ENCODE measurements at places on chromosomes 6 and 20.

DNA sequence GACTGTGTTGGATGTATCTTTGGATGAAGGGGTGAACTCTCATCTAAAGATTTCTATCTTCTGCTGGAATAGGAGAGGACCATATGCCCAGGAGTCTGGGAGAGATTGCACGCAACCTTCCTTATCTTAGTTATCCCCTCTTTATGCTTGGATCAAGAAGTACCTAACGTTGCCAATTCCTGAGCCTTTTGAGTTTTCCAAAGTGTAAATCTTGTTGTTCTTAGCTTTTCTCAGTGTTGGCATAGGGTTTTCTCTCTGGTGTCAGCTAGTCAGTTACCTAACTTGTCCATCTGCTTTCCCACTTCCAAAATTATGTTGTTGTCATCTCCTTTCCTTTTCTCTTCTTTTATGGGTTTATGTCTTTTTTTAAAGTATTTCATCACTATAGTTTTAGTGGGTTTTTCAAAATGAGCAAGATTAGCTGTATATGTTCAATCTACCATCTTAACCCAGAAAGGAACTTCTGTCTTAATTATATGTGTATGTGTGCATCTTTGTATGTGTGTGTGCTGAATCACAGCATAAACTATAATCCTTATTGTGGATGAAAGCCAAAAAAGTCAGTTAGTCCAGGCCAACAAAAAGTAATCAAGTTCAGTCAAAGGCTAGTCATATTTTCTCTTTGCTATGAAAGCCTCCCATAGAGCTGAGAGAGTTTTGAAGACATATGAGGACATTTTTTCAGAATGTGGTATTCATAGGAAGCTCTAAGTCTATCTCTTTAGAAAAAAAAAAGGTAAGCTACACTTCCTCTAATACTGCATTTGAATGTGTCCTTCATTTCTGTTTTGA, 72.1 kb downstream of the KHDC1L start:
- H3K4me3 ChIP-seq: no peak overlapping the region
- H3K36me3 ChIP-seq: no peaks in the 10 kb centered on the region
- no peak overlapping the region for H3K27ac ChIP-seq
- DNase-seq: no peak
- H3K4me1 ChIP-seq: no peaks in the 10 kb centered on the region

DNA sequence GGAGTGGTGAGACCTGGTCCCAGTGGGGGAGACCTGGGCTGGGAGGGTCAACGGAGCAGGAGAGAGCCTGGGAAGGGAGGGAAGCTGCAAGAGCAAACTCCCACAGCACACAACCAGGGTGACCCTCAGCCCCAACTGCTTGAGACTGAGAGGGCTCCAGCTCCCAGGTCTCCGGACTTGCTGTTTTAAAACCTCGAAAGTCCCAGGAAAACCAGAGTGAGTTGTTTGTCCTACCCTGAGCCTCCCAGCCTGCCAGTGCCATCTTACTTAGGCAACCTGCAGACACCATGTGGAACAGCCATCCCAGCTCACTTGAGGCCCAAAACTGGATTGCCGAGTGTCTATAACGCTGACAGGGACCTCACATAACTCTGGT, 4.8 kb upstream of the NTSR1 start:
- peaks cover 9% of the 10 kb centered on the region for H3K27me3 ChIP-seq
- 0 out of 2 replicates have a peak, but pooled peaks cover 3% of the 10 kb centered on the region for H3K4me1 ChIP-seq
- no peak for DNase-seq
- H3K27ac ChIP-seq: no peak overlapping the region
- no peak overlapping the region for H3K4me3 ChIP-seq

DNA sequence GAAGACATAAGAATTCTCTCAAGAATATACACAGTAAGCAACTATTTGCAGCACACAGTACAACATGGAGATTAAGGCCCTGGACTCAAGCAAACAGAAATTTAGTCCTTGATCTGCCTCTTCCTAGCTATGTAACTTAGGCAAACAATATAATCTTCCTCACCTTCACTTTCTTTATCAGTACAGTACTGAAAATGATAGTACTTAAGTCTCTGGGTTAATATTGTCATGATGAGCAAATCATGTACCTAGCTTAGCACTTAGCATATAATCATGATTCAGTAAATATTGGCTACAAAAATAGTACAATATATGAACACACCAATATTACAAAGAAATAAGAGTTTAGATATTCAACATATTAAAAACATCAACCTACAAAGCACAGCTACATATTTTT, 320.5 kb downstream of the HACE1 start:
- no peak overlapping the region for H3K27ac ChIP-seq
- H3K27me3 ChIP-seq: no peaks in the 10 kb centered on the region
- H3K4me3 ChIP-seq: no peak overlapping the region
- H3K36me3 ChIP-seq: no peaks in the 10 kb centered on the region
- DNase-seq: no peak
- H3K4me1 ChIP-seq: peaks cover 3% of the 10 kb centered on the region

GRCh38 chr6:25359891-25360290, 80.7 kb downstream of the CARMIL1 start:
- H3K36me3 ChIP-seq: no peaks in the 10 kb centered on the region
- no peaks in the 10 kb centered on the region for H3K27me3 ChIP-seq
- no peak for DNase-seq

DNA sequence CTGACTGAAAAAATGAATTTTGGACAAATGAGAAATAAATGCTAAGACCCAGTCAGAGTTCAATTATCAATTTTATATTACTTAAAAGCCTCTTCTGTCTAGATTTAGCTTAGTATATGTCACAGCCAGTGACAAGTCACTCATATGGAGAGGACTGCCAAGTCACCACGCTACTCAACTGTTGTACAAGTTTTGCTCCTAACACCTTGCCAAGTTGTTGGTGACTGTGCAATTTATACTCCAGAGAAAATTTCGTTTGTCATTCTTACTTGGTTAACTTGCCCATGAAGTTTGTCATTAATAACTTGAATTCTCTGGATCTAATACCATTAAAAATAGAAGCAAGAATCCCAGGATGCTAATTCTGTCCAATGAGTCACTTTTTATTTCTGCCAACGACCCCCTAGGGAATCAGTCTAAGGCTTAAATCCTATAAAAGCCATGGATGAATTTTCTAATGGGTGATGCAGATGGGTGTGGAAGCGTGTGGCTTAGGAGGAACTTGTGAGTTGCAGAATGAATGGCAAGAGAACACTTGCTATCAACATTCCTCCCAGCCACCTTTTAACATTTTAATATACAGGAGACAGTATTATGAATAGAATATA, 30.4 kb upstream of the FBXO30 start:
- H3K27ac ChIP-seq: no peak overlapping the region
- H3K4me3 ChIP-seq: no peak overlapping the region
- H3K27me3 ChIP-seq: no peaks in the 10 kb centered on the region
- no peaks in the 10 kb centered on the region for H3K36me3 ChIP-seq
- peaks cover 3% of the 10 kb centered on the region for H3K4me1 ChIP-seq
- no peak for DNase-seq

DNA sequence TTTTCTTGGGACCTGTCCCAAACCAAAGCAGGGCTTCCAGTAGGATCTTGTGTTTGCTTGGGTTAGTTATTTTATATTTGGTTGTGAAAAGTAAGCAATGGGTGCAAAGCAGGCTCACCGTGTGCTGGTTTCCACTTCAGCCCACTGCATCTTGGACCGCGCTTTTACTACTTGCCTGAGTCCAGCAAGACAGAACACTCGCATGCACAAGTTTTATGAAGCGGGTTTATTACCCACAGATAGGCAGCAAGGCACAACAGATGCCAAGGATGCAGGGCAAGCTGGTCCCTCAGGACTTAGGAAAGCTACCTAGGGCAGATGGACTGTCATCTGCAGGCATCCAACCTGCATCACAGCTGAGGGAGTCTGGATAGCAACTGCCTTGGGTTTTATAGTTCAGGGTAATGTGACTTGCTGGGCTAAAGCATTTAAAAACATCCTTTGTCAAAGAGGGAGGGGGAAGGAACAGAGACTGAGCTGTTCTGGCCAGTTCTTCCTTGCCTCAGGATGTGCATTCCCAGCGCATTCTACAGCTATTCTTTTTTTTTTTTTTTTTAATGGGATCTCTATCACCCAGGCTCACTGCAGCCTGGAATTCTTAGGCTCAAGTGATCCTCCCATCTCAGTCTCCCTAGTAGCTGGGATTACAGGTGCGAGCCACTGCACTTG, 18.5 kb downstream of the CITED2 start:
- DNase-seq: no peak
- no peaks in the 10 kb centered on the region for H3K36me3 ChIP-seq
- H3K4me3 ChIP-seq: no peak overlapping the region
- H3K27me3 ChIP-seq: no peaks in the 10 kb centered on the region

GRCh38 chr6:147281895-147282565, 77.8 kb downstream of the STXBP5 start:
- no peaks in the 10 kb centered on the region for H3K4me1 ChIP-seq
- no peak overlapping the region for H3K27ac ChIP-seq
- peaks cover 29% of the 10 kb centered on the region for H3K36me3 ChIP-seq
- no peak for DNase-seq

DNA sequence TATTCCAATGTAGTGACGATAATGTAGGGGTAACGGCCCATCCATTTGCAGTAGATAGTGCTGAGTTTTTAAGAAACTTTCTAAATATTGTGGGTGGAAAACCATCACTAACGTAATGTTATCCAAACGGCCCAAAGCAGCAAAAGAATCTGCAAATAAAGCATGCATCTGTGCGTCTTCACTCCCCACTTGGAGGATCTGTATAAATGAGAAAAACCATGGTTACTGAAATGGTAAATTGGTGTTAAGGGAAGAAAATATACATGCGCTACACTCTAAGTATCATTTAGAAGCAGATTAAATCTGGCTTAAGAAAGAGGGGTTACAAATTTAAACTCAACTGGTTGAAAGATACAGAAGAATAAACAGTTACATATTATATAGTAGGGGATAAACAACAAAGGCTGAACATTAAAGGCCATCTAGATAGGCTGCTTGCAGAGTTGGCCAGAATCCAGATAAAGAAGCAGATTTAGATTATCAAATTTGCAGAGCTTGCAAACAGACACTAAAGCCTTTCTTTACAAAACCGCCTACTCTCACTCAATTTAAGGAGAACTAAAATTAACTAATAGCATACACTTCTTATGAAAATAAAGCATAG, 93.3 kb downstream of the SESN1 start:
- H3K27me3 ChIP-seq: no peaks in the 10 kb centered on the region
- no peak overlapping the region for H3K27ac ChIP-seq
- DNase-seq: no peak
- H3K4me1 ChIP-seq: peaks cover 12% of the 10 kb centered on the region
- H3K36me3 ChIP-seq: peaks cover 25% of the 10 kb centered on the region

GRCh38 chr6:110270165-110270564, 88.0 kb downstream of the METTL24 start:
- H3K4me1 ChIP-seq: peaks cover 26% of the 10 kb centered on the region
- H3K36me3 ChIP-seq: no peaks in the 10 kb centered on the region
- no peaks in the 10 kb centered on the region for H3K27me3 ChIP-seq
- peak overlapping the region; percentile 87 for H3K27ac ChIP-seq
- peak overlapping the region; percentile 35 for H3K4me3 ChIP-seq

DNA sequence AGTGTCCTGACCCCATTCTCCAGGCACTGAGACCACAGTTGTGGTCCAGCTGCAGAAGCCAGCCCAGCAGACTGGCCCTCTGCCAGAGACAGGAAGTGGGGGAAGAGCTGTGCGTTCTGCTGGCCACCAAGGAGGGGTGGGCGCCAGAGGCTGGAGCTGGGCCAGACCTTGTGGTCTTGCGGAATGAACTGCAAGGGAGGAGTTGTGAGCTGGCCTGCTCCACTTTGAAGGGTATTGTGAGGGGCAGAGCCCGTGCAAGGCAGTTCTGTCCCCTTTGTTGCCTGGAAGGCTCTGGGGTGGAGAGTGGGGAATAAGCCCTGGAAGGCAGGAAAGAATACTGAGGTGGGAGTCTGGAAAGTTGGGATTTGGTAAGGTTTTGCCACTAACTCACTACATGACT, 3.6 kb upstream of the MDFI start:
- peaks cover 48% of the 10 kb centered on the region for H3K27me3 ChIP-seq
- peak; percentile 36 for DNase-seq
- peaks cover 29% of the 10 kb centered on the region for H3K4me1 ChIP-seq
- no peaks in the 10 kb centered on the region for H3K36me3 ChIP-seq
- H3K27ac ChIP-seq: no peak overlapping the region

- no peaks in the 10 kb centered on the region for H3K27me3 ChIP-seq
- no peak overlapping the region for H3K27ac ChIP-seq
- H3K4me1 ChIP-seq: peaks cover 7% of the 10 kb centered on the region
- H3K4me3 ChIP-seq: no peak overlapping the region
- no peaks in the 10 kb centered on the region for H3K36me3 ChIP-seq
These were observed 551.5 kb downstream of the NKAIN2 start for GRCh38 chr6:124355146-124355545.

- H3K36me3 ChIP-seq: no peaks in the 10 kb centered on the region
- H3K4me1 ChIP-seq: no peaks in the 10 kb centered on the region
- DNase-seq: no peak
- no peak overlapping the region for H3K27ac ChIP-seq
- H3K27me3 ChIP-seq: peaks cover 2% of the 10 kb centered on the region
These were observed 43.2 kb upstream of the TMX4 start for GRCh38 chr20:8062756-8063155.

DNA sequence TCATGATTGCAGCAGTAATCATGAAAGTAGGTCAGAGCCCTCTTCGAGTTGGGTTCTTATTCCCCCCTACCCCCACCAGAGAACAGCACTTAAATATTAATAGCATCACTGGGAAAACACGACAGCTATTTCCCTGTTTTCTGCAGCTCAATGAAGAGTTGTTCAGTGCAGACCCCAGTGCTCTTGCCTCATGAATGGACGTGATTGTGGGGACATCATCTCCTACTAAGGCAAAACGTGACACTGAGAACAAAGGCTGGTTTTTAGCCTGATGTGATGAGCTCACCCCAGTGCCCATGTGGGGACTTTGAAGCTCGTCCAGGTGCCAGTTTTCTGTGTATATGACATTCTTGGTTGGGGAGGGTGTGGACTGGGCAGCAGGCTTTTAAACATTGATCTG, 105.9 kb downstream of the SLC35F1 start:
- no peak overlapping the region for H3K4me3 ChIP-seq
- no peaks in the 10 kb centered on the region for H3K27me3 ChIP-seq
- DNase-seq: no peak

DNA sequence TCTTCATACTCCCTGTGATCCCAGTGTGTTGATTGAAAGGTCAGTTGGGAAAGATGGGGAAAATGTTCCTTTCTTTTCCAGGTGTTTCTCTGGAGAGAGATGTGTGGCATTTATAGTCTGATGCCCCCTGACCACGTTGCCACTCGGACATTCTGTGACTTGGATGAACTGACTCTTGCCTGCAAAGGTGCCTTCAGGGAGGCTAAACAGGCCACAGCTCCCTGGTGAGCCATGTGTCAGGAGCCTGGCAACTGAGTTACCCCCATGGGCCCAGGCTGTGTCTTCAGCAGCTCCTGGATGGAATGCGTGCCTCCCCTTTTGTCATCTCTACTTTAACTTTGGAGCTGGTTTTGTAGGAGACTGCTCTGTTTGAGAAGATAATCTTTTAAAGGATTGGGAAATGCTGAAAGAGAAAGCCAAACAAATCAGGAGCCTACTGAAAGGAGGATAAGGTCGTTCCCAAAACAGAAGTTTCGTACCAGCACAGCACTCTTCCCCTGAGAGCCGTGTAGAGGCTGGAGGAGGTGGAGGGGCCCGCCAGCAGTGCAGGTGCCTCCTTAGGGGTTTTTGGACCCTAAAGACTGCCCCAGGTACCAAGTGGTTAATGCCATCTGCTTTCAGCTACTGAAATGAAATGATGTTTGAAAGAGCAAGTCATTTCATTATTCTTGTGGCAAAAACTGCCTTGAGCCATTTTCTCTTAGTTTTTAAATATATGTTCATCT, 322.8 kb downstream of the ZFAND3 start:
- H3K27ac ChIP-seq: no peak overlapping the region
- H3K4me3 ChIP-seq: no peak overlapping the region
- no peak for DNase-seq
- no peaks in the 10 kb centered on the region for H3K27me3 ChIP-seq
- H3K36me3 ChIP-seq: no peaks in the 10 kb centered on the region

All from WTC11 (cell line).